Natural killer cell (primary cell): ENCODE measurements at places on chromosomes 1 and 21. TPM values are rescaled to one million over a fixed set of nuclear protein-coding genes. Genes with fewer than 3 reads are reported as not detected.

GRCh38 chr1:32363713-32364112, 1.4 kb downstream of the TSSK3 start:
- H3K36me3 ChIP-seq = peaks cover 42% of the 10 kb centered on the region
- peaks cover 17% of the 10 kb centered on the region for H3K4me1 ChIP-seq
- DNase-seq = no peak
- H3K4me3 ChIP-seq = no peak overlapping the region

- no peak overlapping the region for H3K4me3 ChIP-seq
- no peak overlapping the region for H3K27ac ChIP-seq
- H3K27me3 ChIP-seq = no peaks in the 10 kb centered on the region
- H3K4me1 ChIP-seq = no peaks in the 10 kb centered on the region
These were observed 134.4 kb downstream of the ZNF281 start for GRCh38 chr1:200275415-200275814.

Gene NCSTN
- 104 TPM for total RNA-seq

Gene WNT3A
- not detected for total RNA-seq

- H3K36me3 ChIP-seq = no peaks in the 10 kb centered on the region
- DNase-seq = no peak
- no peak overlapping the region for H3K4me3 ChIP-seq
- no peak overlapping the region for H3K27ac ChIP-seq
These were observed 59.8 kb downstream of the MAST2 start for GRCh38 chr1:45863218-45863617.

GRCh38 chr1:243341074-243341473, 85.2 kb downstream of the SDCCAG8 start:
- H3K4me3 ChIP-seq = no peak overlapping the region
- H3K36me3 ChIP-seq = peaks cover 6% of the 10 kb centered on the region
- H3K27me3 ChIP-seq = no peaks in the 10 kb centered on the region
- H3K4me1 ChIP-seq = no peaks in the 10 kb centered on the region

- H3K27ac ChIP-seq = no peak overlapping the region
- no peaks in the 10 kb centered on the region for H3K4me1 ChIP-seq
- DNase-seq = no peak
- H3K27me3 ChIP-seq = no peaks in the 10 kb centered on the region
- H3K4me3 ChIP-seq = no peak overlapping the region
- H3K36me3 ChIP-seq = no peaks in the 10 kb centered on the region
These were observed 121.6 kb upstream of the ADAR start for GRCh38 chr1:154729577-154729976.

DNA sequence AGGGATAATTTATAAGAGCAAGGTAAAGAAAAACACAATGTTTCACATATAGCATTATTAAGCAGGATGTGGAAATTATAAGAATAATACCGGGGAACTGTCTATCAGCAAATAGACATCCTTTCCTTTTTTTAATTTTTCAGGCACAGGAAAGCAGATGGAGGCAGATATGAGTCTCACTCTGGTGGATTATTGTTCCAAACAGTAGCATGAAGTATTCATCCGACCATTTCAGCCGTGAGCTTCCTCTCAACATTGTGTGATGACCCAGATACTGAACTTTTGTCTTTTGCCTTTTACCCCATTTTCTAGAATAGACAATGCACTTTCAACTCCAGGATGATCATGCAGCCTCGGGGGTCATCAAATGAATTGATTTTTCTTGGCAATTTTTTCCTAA, 599.8 kb downstream of the ADGRL2 start:
- no peaks in the 10 kb centered on the region for H3K4me1 ChIP-seq
- H3K27me3 ChIP-seq = no peaks in the 10 kb centered on the region
- H3K36me3 ChIP-seq = no peaks in the 10 kb centered on the region
- no peak for DNase-seq
- H3K4me3 ChIP-seq = no peak overlapping the region
- H3K27ac ChIP-seq = no peak overlapping the region
